Chondrocyte (in vitro differentiated cells): ENCODE measurements at places on chromosomes 5 and 9. TPM values are rescaled to one million over a fixed set of nuclear protein-coding genes. Genes with fewer than 3 reads are reported as not detected.

GRCh38 chr9:71719562-71719961, 48.8 kb downstream of the CEMIP2 start:
- H3K4me1 ChIP-seq, result peaks cover 21% of the 10 kb centered on the region
- no peaks in the 10 kb centered on the region for H3K27me3 ChIP-seq
- no peak overlapping the region for H3K4me3 ChIP-seq
- no peak overlapping the region for H3K27ac ChIP-seq
- H3K36me3 ChIP-seq, result peaks cover 13% of the 10 kb centered on the region

DNA sequence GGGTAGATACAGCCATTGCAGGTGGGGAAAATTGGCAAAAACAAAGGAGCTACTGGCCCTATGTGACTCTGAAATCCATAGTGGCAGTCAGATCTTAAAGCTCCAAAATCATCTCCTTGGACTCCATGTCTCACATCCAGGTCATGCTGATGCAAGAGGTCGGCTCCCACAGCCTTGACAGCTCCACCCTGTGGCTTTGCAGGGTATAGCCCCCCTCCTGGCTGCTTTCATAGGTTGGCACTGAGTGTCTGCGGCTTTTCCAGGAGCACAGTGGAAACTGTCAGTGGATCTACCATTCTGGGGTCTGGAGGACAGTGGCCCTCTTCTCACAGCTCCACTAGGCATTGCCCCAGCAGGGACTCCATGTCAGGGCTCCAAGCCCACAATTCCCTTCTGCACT, 1190.1 kb downstream of the CDH12 start:
- DNase-seq, result no peak
- no peaks in the 10 kb centered on the region for H3K36me3 ChIP-seq
- H3K27ac ChIP-seq, result no peak overlapping the region

DNA sequence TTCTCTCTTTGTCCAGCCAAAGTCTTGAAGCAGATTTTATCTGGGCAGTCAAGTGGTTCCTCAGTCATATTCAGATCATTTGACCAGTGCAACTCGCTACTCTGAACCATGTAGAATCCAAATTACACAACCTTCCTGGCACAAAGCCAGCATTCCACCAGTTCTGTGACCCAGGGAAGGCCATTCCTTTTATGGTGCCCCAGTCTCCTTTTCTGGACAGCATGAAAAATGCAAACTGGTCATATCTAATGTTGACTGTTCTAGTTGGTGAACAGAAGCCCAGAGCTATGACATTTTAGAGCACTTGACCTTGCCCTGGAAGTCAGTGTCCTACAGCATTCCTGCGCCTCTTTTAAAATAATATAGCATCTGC, 364.6 kb downstream of the BRINP1 start:
- no peaks in the 10 kb centered on the region for H3K27me3 ChIP-seq
- H3K4me1 ChIP-seq, result peaks cover 33% of the 10 kb centered on the region
- no peak for DNase-seq
- H3K36me3 ChIP-seq, result no peaks in the 10 kb centered on the region
- no peak overlapping the region for H3K4me3 ChIP-seq
- peak overlapping the region; percentile 90 for H3K27ac ChIP-seq

The TMEM203 gene
- total RNA-seq, result 34.9 to 36.8 TPM (median 36.7 TPM) in 3 replicates

DNA sequence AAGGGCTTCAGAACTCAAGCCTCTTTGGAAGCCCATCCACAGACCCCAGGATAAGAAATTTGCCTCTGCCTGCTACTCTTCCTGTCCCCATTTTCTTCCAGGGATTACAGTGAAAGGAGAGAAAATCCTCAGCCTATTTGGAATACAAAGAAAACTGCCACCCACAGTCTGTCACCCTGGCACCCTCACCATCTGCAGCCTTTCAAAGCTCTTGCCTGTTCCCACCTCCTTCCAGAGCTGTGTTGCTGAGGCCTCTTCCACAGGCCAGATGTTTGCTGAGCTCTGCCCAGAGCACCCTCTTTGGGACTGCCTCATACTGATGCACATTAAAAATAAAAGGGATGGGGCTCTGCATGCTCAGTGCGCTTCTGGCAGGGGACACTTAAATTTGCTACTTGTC, 35.9 kb upstream of the TAF1L start:
- no peak overlapping the region for H3K27ac ChIP-seq
- no peak for DNase-seq
- H3K4me3 ChIP-seq, result no peak overlapping the region
- no peaks in the 10 kb centered on the region for H3K36me3 ChIP-seq
- H3K4me1 ChIP-seq, result no peaks in the 10 kb centered on the region

DNA sequence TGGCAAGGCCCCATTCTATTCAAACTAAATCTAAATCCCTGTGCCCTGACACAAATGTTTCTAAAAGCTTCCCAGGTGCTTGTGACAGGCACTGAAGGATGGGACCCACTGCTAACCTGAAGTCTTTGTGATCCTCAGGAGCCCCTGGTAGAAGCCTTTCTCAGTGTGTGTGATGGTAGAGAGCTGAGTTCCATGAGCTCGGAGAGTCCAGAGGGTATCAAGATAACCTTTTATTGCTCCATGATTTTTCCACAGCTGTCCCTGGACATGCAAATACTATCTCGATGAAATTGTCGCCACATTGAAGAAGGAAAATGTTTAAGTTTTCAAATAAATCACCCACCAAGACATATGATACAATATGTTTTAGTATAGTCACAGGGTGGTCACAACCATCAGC, 7.7 kb downstream of the CAST start:
- no peak for DNase-seq
- no peak overlapping the region for H3K4me3 ChIP-seq
- H3K27me3 ChIP-seq, result no peaks in the 10 kb centered on the region
- no peaks in the 10 kb centered on the region for H3K36me3 ChIP-seq
- H3K27ac ChIP-seq, result peak overlapping the region; percentile 32
- peaks cover 5% of the 10 kb centered on the region for H3K4me1 ChIP-seq

The ANKRD18B gene
- 1.4 to 2.3 TPM (median 2.2 TPM) in 3 replicates for total RNA-seq
